Panc1 (cell line): ENCODE measurements at places on chromosomes 11 and 22.

GRCh38 chr11:133830931-133831907, 14.1 kb downstream of the SPATA19 start:
- no peak for DNase-seq

DNA sequence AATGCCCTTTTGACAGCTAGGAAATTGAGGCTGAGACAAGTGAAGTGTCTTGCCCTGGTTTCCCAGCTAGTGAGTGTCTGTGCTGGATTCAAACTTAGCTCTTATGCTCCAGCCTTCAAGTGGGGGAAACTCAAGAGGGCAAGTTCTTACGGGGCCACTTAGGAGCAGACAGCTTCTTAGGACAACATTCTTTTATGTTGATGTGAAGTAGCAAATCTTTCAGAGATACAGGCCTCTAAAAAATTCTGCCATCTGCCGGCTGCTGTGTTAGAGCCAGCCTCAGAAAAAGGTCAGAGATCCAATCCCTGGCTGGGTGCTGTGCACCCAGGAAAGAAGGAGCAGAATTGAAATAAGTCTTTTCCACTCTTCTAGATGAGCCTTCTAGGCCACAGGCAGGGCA, 26.6 kb downstream of the TIMP3 start:
- DNase-seq: no peak

- DNase-seq: no peak
Measured at GRCh38 chr11:61541598-61541997, 33.0 kb downstream of the LRRC10B start.

GRCh38 chr11:16310943-16311342, 45.4 kb downstream of the SOX6 start:
- DNase-seq: no peak

GRCh38 chr11:74248469-74248868, 63.0 kb downstream of the P4HA3 start:
- DNase-seq: no peak

DNA sequence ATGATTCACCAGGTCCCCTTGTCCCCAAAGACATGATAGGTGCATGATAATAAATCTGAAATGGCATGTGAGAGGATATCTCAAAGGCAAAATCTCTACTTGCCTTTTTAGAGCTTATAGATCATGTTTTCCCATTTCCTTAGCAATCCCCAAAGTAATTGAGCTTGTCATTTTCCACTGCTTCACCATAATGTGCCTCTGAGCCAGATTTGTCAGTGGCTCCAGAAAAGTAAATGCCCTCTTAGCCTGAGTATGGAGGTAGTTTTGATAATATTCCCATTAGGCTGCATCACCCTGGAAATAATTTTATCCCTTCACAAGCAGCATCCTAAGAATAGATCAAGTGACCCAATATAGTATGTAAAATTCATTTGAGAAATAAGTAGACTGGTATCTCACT, 36.7 kb upstream of the ADSL start:
- no peak for DNase-seq

DNA sequence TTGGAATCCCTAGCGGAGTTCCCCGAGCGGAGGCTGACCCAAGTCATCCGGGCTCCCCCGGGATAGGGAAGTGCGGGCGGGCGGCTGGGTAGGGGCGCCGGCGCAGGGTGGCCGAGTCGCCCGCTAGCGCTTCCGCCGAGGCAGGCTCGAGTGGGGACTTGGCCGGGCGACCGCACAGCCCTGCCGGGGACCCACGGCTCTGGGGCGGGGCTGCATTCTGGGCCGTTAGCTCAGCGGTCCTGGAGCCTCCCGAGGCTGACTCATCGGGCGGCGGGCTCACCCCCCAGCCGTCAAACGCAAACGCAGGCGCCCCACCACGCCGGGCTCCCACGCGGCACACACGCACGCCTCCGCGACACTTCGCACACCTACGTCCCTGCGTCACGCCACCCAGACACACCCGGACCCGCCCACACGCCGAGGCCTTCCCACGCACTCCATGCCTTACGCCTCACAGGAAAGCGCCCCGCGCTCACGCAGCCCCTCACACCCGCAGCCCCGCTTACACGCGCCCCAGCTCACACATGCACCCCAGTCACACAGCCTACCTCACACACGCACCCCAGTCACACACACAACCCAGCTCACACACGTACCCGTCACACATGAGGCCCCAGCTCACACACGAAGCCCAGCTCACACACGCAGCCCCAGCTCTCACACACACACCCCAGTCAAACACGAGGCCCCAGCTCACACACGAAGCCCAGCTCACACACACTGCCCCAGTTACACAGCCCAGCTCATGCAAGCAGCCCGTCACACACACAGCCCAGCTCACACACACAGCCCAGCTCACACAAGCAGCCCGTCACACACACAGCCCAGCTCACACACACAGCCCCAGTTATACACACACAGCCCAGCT, 1.2 kb downstream of the PHLDB1 start:
- no peak for DNase-seq

DNA sequence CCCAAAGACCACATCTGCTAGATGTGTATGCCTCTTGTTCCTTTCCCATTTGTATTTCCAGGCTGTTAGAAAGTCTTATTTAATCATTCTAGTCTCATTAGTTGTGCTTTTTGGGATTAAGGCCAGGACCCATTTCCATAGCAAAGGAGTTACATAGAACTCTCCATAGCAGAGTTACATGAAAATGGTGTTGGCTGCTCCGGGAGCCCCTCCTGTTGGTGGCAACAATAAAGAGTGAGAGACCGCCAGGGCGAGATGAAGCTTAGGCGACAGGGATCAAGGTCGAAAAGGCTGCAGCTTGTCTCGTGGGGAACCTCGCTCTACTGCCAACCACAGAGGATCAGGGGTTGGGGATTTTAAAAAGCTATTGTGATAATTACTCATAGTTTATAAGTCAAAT, 58.3 kb downstream of the GRIK4 start:
- DNase-seq: no peak

DNA sequence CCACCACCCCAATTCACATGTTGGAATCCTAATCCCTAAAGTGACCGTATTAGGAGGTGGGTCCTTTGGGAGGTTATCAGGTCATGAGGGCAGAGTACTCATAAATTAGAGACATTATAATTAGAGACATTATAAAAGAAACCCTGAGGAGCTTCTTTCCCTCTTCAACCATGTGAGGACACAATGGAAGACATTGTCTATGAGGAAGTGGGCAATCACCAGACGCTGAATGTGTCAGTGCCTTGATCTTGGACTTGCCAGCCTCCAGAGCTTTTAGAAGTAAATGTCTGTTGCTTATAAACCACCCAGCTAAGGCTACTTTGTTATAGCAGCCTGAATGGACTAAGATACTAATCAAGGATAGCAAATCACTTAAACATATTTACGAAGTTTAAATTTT, 14.8 kb downstream of the GAB2 start:
- no peak for DNase-seq

DNA sequence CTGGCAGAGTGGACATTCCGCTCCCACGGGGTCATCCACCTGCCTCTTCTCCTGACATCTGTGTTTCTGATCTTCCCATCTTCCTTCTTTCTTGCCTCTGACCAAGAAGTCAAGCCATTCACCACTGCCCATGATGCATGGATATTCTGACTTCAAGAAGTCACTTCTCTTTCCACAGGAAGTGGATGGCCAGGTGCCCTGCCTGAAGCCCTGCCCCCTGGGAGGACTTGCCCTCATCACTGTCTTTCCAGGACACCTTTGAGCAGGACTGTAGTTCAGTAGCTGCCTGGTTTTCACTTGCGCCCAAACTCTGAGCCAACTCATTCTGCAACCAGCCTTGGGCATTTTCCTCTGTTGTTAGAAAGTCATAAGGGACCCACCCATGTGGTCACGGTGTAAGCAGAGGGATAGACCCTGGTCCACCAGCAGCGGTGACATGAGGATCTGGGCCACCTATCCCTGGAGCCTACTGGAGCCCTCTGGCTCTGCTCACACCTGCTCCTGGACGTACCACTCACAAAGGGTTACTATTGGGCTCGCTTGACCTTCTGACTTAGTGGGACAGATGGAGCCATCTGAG, 6.9 kb downstream of the CYTH4 start:
- DNase-seq: no peak

DNA sequence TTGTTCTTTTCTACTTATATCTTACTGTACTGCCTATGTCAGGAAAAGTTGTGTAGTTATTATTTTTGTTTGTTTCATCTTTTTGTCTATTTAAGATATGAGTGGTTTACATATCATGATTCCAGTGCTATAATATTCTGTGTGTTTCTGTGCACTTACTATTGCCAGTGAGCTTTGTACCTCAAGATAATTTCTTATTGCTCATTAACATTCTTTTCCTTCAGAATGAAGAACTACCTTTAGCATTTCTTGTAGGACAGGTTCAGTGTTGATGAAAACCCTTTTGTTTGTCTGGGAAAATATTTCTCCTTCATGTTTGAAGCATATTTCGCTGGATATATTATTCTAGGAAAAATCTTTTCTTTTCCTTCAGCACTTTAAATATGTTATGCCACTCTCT, 452.7 kb upstream of the FAT3 start:
- no peak for DNase-seq

DNA sequence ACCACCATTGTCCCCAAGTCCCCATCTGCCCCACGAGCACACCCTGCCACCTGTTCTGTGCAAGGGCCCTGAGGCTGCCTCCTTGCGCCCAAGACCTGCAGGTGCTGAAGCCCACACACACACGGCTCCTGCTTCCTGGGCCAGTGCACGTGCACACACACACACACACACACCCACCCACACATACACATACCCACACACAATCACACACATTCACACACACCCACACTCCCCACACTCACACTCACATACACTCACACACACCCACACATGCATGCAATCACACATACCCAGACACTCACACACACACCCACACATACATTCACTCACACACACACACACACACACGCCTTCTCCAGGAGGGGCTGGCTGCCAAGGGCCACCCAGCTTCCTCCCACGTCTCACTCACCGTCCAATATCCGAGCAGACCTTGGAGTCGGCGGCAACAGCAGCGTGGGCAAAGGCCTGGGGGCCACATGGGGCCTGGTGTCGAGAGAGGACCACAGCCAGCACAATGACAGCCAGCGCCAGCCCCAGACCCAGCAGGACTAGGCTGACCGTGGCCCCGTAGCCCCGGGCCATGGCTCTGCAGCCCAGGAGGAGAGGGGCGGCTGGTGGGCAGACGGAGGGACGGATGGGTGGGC, 616 bp downstream of the GGT5 start:
- DNase-seq: no peak

- no peak for DNase-seq
Measured at GRCh38 chr11:67117672-67118180, 1.3 kb upstream of the KDM2A start.

DNA sequence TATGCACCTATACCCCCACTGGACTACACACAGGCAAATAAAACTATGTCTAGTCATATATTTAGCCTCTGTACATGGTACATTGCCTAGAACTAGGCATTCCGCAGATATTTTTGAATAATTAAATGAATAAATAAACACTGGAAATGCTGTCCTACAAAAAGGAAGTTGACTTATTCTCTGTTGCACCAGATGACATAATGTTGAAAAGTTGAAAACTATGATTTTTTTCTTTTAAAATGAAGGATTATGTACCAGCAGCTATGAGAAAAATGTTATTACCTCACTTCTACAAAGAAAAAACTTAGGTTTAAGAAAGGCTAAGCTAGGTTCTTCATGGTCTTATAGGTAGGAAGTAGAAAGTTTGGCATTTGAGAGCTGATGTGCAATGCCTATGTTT, 856.6 kb downstream of the METTL15 start:
- DNase-seq: no peak

DNA sequence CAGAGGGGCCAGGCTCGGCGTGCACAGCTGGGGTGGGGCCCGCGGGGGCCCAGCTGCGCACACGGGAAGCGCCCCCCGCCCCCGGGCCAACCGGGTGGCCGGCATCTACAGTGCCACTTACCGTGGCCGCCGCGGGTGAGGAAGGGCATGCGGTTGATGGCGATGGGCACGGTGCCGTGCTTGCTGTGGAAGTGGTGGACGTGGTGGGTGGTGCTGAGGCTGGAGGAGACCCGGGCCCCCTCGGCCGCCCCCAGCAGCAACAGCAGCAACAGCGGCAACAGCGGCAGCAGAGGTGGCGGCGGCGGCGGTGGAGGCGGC, 51.4 kb downstream of the SLC22A12 start:
- no peak for DNase-seq

DNA sequence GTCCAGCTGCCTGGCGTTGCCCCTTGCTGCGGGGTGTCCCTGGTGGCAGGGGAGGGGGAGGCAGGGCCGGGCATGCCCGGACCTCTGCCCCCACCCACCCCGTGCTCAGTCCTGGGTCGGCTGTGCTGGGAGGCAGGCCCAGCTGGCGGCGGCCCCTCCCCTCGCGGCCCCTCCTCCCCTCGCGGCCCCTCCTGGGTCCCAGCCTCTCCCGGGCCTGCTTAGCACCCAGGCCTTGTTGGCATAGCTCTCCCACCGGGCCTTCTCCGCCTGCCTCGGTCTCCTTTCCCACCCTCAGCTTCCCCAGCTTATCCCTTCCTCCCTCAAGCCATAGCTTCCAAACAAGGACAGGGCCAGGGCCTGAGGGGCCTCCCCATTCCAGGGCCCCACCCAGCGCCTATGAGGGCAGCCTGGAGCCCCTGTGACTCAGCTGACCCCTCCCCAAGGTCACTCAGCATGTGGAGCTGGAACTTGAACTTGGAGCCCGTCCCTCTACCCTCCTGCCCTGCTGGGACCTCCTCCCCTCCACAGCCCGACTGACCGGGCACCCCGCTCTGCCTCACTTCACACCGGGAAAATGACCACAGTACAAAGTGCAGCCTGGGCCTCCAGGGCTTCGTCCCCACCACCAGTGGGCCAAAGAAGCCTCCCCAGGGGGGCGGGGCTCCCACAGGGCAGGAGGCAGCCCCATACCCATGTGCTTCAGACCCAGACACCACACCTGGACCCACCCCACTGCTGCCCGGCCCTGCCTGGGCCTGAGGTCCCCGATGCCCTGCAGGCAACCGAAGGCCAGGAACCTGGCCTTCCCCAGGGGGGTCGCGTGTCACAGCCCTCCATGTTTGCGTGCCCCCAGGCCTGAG, 1.2 kb downstream of the EPS8L2 start:
- DNase-seq: no peak
